ENCODE measurements at places on chromosomes 3 and 15. TPM values are rescaled to one million over a fixed set of nuclear protein-coding genes. Genes with fewer than 3 reads are reported as not detected.
A peak's percentile ranks its signal among the peaks of the same experiment; 100 is the strongest.

The ESYT3 gene
- total RNA-seq: under 0.01 TPM

The RLBP1 gene
- not detected for total RNA-seq

The ADPGK gene
- 48.0 TPM for total RNA-seq

The ST6GAL1 gene
- 1.7 TPM for total RNA-seq

DNA sequence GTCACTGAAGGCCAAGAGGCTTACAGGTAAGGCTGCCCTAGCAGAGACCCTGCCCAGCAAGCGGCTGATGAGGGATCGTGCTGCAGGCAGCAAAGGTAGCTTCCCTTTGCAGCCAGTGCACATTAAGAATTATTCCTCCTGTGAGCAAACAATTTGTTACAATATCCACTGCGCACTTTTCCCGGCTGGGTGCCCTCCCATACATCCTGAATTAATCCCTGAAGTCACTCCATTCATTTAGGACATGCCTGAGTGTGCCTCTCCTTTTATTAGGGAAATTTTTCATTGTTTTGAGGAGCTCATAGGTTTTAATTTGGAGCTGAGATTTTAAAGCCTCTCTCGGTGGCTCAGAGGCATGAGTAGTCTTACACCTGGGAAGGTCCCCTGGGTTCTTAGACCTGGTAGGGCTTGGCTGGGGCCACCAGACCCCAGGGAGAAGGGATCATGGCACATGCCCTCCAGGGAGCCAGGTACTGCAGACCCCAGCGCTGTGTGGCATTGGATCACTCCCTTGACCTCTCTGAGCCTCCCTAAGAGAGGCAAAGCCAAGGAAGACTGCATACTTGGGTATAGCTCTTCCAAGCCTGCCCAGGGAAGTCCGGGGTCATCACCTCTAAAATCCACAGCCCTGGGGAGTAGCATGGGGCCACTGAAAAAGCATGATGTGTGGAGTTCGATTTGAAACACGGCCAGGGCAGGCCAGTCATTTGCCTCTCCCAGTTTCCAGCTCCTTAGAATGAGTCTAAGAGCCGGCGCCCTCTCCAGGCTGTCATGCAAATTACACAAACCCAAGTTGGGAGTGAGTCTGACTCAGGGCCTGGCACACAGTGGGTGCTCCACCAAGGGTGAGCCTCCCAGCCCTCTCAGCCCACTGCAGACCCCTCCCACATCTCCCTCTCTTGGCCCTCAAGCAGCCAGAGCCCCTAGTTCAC is 151.9 kb upstream of the LINGO1 start:
- peaks cover 30% of the 10 kb centered on the region for H3K27me3 ChIP-seq
- no peaks in the 10 kb centered on the region for H3K4me1 ChIP-seq
- H3K4me3 ChIP-seq: no peak overlapping the region
- H3K27ac ChIP-seq: no peak overlapping the region
- DNase-seq: no peak
- H3K36me3 ChIP-seq: no peaks in the 10 kb centered on the region

GRCh38 chr3:56862352-56863062 is 60.8 kb upstream of the ARHGEF3 start:
- peak; percentile 73 for DNase-seq
- no peaks in the 10 kb centered on the region for H3K36me3 ChIP-seq
- H3K4me1 ChIP-seq: peaks cover 4% of the 10 kb centered on the region
- H3K4me3 ChIP-seq: no peak overlapping the region

- no peaks in the 10 kb centered on the region for H3K4me1 ChIP-seq
- H3K27ac ChIP-seq: no peak overlapping the region
- DNase-seq: no peak
These were observed 86.5 kb downstream of the B3GNT5 start for GRCh38 chr3:183339461-183340086.

GRCh38 chr3:46867550-46867898 is 4.3 kb upstream of the MYL3 start:
- H3K4me1 ChIP-seq: no peaks in the 10 kb centered on the region
- no peak overlapping the region for H3K27ac ChIP-seq
- no peak for DNase-seq
- no peaks in the 10 kb centered on the region for H3K36me3 ChIP-seq
- H3K27me3 ChIP-seq: peaks cover 46% of the 10 kb centered on the region

DNA sequence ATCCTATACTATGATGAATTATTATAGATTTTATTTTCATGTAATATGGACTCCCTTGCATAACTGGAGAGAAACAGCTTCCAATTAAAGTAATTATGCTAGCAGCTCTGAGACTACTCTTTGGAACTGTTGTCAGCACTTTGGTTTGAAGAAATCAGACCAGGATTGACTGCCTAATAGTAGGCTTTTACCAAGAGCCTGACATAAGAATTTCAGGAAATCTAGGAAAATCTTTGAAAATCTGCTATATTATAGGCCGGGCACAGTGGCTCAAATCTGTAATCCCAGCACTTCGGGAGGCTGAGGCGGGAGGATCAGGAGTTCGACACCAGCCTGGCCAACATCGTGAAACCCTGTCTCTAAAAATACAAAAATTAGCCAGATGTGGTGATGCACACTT is 62.9 kb downstream of the ZNF609 start:
- no peak overlapping the region for H3K4me3 ChIP-seq
- H3K27me3 ChIP-seq: no peaks in the 10 kb centered on the region
- H3K36me3 ChIP-seq: peaks cover 3% of the 10 kb centered on the region
- peaks cover 15% of the 10 kb centered on the region for H3K4me1 ChIP-seq
- no peak for DNase-seq

GRCh38 chr3:134824791-134825190 is 29.7 kb downstream of the EPHB1 start:
- no peak for DNase-seq
- no peak overlapping the region for H3K4me3 ChIP-seq
- no peaks in the 10 kb centered on the region for H3K4me1 ChIP-seq
- H3K27me3 ChIP-seq: no peaks in the 10 kb centered on the region
- H3K27ac ChIP-seq: no peak overlapping the region

All from IMR-90 (cell line).